Uterus (tissue), 4 donors: ENCODE measurements at places on chromosomes 2 and 18. TPM values are rescaled to one million over a fixed set of nuclear protein-coding genes. Genes with fewer than 3 reads are reported as not detected.

- no peak for DNase-seq
- H3K27me3 ChIP-seq: no peaks in the 10 kb centered on the region
- no peak overlapping the region for H3K27ac ChIP-seq
These were observed 131.7 kb downstream of the SLC4A3 start for GRCh38 chr2:219758907-219759680.

DNA sequence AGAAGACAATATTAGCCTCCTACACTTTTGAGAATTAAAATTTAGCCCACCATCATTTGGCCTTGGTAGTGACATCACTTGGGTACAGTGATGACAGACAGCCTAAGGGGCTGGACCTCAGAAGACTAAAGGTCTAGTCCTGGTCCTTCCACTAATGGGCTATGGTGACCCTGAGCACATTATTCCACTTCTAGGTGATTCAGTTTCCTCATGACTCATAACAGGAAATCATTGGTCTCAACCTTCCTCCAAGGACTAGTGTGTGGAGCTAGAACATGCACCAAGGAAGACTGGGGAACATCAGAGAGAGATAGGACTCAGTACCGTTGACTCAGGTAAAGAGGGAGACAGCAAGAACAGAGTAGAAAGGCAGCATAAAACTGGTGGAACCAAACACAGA lies 64.0 kb downstream of the TFCP2L1 start:
- H3K27ac ChIP-seq: no peak overlapping the region
- no peaks in the 10 kb centered on the region for H3K4me1 ChIP-seq
- H3K27me3 ChIP-seq: no peaks in the 10 kb centered on the region
- H3K4me3 ChIP-seq: no peak overlapping the region

DNA sequence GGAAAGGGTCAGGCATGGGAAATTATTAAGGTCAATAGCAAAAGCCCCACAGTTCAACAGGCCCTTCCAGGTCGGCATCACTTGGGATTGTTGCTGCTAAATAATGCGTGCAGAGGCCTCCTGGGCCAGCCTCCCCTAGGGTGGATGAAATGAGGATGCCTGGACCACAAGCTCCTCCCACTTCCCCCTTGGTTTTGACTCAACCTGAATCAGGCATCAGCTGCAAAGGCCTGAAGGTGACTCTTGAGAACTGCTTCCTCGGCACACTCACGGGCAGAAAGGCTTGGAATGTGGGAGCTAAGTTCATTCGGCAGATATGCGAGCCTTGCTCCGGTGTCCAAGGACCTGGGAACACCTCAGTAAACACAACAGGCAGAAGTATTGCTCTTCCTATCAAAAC lies 69.3 kb downstream of the MBP start:
- H3K36me3 ChIP-seq: no peaks in the 10 kb centered on the region
- DNase-seq: no peak
- no peak overlapping the region for H3K4me3 ChIP-seq
- H3K27ac ChIP-seq: peak overlapping the region; percentile 26
- no peaks in the 10 kb centered on the region for H3K27me3 ChIP-seq
- no peaks in the 10 kb centered on the region for H3K4me1 ChIP-seq

The VIL1 gene
- 0.59 TPM for total RNA-seq

DNA sequence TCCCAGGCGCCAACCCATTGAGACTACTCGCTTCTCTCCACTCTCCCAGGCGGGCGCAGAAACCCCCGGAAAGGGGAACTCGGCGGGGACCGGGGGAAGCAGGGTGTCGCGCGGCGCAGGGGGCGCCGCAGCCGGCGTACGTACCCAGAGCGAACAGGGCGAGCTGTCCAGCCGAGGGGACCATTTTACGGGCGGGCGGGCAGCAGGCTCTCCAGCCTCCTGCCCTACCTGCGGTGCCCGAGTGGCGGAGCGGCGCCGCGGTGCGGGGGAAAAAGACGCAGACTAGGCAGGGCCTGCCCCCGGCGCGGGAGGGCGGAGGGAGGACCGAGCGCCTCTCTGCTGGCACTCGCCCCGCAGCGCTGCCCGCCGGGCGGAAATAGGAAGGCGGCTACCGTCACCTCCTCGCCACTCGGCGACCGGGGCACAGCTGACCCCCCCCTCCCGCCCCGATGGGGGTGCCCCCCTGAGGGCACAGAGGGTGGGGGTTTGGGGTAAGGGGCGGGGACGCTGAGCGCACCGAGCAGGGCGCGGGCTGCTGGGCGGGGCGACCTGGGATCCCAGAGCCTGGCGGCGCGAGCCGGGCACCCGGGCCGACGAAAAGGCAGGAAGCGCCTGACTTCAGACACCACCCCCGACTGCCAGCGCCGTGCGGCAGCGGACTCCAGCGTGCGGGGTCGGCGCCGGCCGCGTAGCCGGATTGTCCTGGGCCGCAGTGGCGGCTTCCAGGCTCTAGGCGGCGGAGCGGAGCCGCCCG lies at the start of gene TGFA:
Gene TGFA, minus strand, starts transcription at position 243 of the 754 bp plus-strand sequence. Its CDS starts 59 bp downstream, at position 184.
- peak; percentile 26 for DNase-seq
- no peak within 1 kb of the TSS for H3K27ac ChIP-seq
- no peaks in the 10 kb centered on the region for H3K27me3 ChIP-seq
- H3K36me3 ChIP-seq: no peaks in the 10 kb centered on the region

The CCDC74B gene
- total RNA-seq: 10.4 TPM

The ALLC gene
- total RNA-seq: not detected
